Activated T-cell treated with anti-CD3 and anti-CD28 coated beads, Interleukin-2, amount 50 U/mL, for 4 hours (primary cell): ENCODE measurements at places on chromosomes 11 and 22.

DNA sequence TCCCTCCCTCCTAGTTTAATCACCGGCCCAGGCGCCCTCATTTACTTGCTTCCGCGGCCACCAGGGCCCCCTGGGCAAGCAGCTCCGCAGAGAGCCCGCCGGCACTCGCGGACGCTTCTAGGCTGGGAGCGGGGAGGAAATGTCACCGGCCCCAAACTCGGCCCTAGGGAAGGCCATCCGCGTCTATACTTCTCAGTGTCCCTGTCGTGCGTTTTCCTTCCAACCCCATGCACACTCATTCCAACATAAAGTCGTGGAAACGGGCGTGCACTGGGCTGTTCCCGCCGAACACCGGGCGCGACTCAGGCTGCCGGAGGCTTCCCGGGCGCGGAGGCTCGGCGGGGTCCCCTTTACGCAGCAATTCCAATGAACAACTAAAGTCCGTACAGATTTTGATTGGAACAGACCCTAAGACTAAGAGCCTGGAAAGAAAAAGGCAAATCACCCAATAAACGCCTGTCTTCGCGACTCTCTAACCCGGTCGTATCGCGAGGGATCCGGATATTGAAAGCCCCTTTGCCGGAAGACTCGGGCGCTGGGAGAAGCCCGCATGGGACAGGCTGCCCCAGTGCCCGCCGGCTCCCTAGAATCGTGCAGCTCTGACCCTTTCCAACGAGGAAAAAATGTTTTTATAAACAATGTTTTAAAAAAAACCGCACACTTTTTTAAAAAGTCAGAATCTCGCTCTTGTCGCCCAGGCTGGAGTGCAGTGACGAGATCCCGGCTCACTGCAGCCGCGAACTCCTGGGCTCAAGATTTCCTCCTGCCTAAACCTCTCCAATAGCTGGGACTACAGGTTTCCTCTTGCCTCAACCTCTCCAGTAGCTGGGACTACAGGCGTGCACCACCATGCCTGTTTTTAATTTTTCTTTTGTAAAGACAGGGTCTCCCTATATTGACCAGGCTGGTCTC, 1.3 kb upstream of the BARX2 start:
- no peak for DNase-seq

- no peak for DNase-seq
These were observed 9.5 kb downstream of the STK33 start for GRCh38 chr11:8584511-8584910.

- no peak for DNase-seq
These were observed 25.6 kb downstream of the TXN2 start for GRCh38 chr22:36455571-36456463.

GRCh38 chr11:6932145-6932544, 5.9 kb downstream of the ZNF215 start:
- DNase-seq, result no peak

DNA sequence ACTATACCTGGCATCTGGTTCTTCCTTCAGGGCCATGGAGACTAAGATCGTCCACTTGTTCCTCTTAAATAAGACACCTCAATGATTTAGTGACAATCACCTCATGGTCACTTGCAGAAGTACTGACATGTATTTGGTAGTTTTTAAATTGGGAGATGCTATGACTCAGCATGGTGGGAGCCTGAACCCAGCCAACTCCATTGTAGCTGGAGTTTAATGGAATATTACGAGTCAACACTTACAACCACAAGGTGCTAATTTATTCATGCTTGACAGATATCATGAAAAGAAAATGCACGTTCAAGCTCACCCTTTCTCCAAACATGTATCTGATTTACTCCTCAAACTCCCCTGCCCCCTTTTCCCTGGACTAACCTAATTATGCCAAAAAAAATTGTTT, 16.6 kb upstream of the APOL3 start:
- no peak for DNase-seq
